CD4-positive, alpha-beta T cell treated with Interleukin-17A for 4 hours (primary cell): ENCODE measurements at places on chromosomes 11 and 22.

GRCh38 chr11:94224078-94224477 is 80.3 kb upstream of the IZUMO1R start:
- DNase-seq: no peak

DNA sequence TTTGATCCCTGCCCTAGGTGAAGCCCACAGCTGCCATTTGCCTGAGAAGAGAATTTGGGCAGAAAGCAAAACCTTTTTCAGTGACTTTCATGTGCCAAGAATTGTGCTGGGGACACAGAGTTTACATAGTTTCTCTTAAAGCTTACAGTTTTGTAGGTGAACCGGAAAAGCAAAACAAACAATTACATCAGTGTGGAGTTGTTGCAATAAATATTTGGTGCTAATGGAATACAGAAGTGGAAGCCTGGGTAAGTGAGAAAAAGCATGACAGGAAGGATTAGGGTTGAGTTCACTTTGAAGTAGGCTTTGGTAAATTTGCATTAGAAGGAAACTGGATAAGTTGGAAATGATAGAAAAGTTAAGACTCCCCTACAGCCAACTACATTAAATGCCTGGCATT is 82.7 kb downstream of the RASSF10 start:
- DNase-seq: no peak

GRCh38 chr11:11318961-11319360 is 34.1 kb downstream of the CSNK2A3 start:
- no peak for DNase-seq

DNA sequence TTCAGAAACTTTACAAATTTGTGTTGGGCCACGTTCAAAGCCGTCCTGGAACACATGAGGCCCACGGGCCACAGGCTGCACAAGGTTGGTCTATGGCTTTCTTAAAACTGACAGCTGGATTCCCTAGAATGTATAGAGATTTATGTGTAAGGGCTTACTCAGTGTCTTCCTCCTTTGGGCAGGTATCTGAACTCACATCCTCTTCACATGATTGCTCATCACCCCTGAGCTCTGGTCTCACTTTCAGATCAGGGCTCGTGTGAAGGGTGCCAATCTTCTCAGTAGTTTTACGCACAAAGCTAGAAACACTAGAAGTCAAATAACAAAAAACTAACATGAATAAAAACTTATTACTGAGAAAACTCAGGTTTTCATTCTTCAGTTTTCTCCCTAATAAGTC is 27.1 kb downstream of the HPS5 start:
- DNase-seq: no peak

GRCh38 chr22:24529898-24530297 is 25.0 kb downstream of the GUCD1 start:
- no peak for DNase-seq
